Adipocyte (in vitro differentiated cells): ENCODE measurements at places on chromosomes 12 and 14.

DNA sequence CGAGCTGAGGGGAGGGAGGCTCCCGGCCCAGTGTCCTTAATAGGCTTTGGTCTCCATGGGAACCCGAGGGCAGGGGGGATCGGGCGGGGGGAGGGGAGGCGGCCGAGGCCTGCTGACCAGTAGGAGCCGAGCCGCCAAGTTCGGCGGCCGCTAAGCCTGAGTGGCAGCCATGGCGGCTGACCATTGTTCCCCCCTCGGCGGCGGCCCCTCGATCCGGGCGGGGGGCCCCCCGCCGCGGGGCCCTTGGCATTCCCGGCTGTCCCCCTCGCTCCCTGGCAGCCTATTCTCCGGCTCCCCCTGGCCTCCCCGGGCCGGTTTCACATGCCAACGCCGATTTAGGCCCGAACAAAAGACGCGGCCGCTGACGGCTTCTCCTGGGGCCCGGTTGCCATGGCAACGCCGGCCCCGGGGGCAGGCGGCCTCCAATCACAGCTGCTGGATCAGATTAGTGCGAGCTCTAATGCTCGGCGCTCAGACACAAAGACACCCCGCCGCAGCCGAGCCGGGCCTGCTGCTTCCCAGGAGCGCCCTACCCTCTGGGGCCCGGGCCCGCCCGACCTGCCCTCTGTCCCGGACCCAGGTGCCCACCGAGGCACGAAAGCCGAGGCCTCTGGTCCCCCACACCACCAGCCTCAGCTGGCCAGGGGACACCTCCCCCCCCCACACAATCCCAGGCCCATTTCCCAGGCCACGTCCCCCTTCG lies 7.3 kb downstream of the MSI1 start:
- DNase-seq = peak; percentile 82

GRCh38 chr12:67077617-67078016 lies 191.5 kb upstream of the CAND1 start:
- peak; percentile 54 for DNase-seq

DNA sequence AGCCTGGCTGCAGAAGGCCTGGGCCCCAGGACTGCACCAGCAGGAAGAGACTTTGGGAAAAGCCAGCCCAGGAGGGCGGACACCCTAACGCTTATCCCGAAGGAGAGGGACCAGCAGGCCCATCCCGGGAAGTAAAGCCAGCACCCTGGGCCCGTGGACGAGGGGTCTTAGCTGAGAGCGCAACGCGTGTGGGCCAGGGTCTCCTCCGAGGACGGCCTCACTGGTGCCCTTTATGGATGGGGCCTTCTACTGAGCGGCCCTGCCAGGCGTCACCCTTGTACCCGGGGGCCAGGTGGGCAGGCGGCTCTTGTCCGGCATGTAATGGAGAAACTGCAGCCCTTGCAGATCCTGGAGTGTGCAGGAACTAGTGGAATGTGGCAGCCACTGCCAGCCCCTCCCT lies 14.1 kb downstream of the TEDC1 start:
- DNase-seq = no peak

DNA sequence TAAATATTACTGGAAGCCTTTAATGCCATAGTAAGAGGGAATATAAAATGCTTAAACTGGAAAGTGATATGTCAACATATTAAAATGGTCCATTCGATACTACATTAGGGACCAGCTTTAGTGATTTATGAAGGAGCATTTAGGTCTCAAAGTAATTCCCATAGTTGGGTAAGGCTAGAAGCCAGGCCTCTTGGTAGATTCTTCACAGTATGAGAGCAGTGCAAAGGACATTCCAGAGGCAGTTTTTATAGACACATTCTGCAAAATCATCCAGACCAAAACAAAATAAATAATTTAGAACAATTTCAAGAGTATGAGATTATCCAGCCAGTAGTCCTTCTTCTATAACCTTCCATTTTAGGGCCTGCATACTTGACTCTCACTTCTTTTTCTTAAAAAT lies 142.6 kb upstream of the PDZRN4 start:
- DNase-seq = peak; percentile 27

- peak; percentile 49 for DNase-seq
Measured at GRCh38 chr12:48681399-48681709, 684 bp downstream of the KANSL2 start.
